ENCODE measurements at places on chromosomes 7 and 10. TPM values are rescaled to one million over a fixed set of nuclear protein-coding genes. Genes with fewer than 3 reads are reported as not detected.
A peak's percentile ranks its signal among the peaks of the same experiment; 100 is the strongest.

- DNase-seq, result no peak
These were observed 34.6 kb downstream of the VWDE start for GRCh38 chr7:12369072-12369471.

CYP2E1 gene
- total RNA-seq, result 2.9 TPM

GRCh38 chr7:92632791-92633190, 42.6 kb upstream of the FAM133B start:
- DNase-seq, result no peak

ACHE gene
- 4.0 TPM for total RNA-seq

WEE2 gene
- total RNA-seq, result not detected

ITPRID1 gene
- total RNA-seq, result not detected

GPR15LG gene
- total RNA-seq, result 29.2 TPM

CCL24 gene
- not detected for total RNA-seq

DNA sequence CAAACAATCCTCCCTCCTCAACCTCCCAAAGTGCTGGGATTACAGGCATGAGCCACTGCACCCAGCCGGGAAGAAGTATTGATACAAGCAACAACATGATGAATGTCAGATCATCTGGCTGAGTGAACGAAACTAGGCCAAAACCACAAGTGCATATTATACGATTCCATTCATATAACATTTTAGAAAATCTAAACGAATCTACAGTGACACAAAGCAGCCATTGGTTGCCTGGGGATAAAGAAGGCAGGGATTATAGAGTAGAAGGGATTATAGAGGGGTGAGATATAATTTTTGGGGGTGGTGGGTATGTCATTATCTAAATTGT, 11.5 kb upstream of the RHBDD2 start:
- no peak for DNase-seq

OIT3 gene
- total RNA-seq, result 0.23 TPM

DNA sequence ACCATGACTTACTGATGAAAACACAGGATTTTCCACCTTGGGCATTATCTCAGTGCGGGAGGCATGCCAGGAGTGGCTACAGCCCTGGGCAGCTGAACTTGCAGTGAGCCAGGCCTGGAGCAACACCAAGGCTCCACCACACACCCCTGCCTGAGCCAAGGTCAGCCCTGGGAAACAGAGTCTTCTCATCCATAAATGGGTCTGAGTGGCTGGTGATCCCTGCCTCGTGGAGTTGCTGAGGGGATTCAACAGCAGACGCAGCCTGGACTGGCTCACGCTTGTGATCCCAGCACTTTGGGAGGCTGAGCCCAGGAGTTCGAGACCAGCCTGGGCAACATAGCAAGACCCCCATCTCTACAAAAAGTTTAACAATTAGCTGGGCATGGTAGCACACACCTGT, 32.2 kb downstream of the SPOCK2 start:
- no peak for DNase-seq

DNA sequence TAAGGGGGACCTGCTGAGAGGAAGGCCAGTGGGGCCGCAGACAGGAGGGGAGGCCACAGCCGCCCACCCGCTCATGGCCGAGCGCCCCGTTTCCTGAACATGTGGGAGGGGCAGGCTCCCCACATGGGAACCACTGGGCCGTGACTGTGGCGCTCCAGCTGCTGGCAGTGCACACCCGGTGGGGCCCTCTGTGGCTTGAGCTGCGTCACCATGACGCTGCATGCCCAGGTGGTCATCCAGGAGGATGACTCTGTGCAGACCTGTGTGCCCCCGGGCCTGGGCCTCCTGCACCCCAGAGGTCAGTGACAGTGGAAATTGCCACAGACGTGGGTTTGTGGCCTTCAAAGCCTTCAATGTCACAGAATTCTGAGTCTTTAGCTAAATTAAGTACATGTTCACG, 85.1 kb downstream of the MGMT start:
- DNase-seq, result peak; percentile 29

DNA sequence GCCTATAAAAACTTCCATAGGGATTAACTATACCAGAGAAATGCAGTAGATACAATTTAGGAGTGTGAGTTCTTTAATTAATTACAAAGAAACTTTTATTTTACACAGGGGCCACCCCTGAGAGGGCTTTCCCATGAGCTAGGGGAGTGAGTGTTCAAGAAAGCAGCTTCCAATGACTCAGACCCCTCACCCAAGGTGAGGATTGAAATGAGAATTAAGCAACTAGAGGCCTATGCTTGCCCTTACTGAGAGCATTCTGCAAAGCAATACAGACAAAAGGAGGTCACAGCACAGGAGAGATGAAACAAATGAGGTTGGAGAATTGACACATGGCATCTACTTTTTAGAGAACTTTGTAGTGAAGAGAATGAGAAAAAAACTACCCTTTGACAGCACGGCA, 301.8 kb downstream of the WDR11 start:
- DNase-seq, result no peak

- no peak for DNase-seq
These were observed 310.8 kb downstream of the MAGI2 start for GRCh38 chr7:79142706-79143105.

DNA sequence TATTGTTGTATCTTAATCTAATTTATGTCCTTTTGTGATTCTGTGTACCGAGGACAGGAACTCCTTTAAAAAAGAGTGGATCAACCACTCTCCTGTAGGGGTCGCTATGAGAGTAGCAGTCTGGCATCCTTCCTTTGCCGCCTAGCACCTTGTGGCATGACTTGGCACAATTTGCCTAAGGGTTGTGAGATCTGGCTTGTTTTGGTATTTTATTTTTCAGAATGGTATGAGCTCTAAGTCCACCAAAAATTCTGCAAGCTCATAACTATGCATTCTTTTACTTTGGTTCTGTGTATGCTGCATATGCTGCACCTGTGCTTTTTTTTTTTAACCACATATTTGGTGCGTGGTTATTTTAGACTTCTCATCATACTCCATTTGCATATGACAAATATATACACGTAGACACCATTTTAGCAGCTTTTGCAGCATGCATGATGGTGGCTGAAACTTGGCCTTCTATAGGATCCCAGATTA, 112.8 kb downstream of the CDK14 start:
- no peak for DNase-seq

DNA sequence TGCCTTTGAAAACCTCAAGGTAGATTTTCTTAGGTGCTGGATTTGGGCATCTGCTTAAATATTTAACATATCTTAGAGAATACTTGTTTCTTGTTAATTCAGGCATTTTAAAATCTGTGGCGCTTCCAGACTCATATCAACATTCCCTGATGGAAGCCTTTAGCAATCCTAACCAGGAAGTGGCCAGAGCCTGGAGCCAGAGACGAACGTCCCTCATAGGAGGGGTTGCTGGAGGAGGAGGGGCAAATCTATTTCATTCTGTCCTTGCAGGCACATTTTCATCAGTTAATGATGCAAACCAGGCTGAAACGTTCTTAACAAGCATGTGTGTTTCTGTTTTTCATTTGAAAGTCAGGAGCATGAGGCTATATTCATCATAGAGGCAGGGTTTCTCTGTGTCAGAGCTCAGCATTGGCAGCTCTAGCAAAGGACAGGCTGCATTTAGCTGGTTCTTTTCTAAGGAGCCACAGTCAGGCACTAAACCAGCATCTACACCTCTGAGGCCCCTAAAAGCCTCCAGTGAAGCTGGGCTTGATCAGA, 17.8 kb upstream of the IFIT2 start:
- no peak for DNase-seq

MINDY4 gene
- 16.8 TPM for total RNA-seq

FRMD4A gene
- 37.9 TPM for total RNA-seq

- DNase-seq, result no peak
These were observed 54.8 kb downstream of the BAMBI start for GRCh38 chr10:28732091-28732490.

DNA sequence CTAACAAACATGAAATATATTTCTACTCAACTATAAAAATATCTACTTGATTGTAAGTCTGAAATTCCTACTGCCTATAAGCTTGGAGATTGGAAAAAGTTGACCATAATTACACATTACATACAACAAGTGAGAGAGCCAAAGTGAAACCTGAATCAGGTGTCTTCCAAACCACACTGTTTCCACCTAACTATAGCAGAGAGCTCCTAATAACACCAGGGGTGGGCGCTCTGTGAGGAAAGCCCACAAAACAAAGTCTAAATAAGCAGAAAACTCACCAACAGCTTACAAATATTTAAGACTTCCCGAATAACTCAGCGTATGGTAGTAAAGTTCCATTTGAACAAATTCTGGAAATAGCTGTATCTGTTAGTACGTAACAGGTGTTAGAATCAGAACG, 119.9 kb downstream of the GPR37 start:
- DNase-seq, result no peak

- no peak for DNase-seq
These were observed 17.5 kb upstream of the KIF20B start for GRCh38 chr10:89683883-89684282.

DNA sequence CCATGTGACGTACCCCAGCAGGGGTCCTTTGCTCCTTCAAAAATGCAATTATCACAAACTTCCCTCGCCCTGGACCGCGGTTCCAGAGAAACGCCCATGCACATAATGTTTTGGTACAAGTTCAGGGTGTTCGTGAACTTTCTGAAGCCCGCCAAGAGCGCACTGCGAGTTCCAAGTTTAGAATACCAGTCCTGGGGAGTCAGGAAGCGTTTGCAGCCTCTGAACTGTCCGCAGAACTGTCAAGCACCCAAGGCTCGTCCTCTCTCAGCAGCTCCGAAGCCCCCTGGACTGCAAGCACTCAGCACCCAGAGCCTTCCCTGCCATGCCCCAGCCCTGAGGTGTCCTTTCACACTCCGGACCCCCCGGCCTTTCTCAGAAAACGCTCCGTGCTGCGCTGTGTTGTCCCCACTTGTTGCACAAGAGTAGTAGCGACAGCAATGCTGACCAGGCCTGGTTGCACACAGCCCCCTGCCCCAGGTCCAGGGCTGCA, 30.3 kb downstream of the CALML3 start:
- no peak for DNase-seq

DNA sequence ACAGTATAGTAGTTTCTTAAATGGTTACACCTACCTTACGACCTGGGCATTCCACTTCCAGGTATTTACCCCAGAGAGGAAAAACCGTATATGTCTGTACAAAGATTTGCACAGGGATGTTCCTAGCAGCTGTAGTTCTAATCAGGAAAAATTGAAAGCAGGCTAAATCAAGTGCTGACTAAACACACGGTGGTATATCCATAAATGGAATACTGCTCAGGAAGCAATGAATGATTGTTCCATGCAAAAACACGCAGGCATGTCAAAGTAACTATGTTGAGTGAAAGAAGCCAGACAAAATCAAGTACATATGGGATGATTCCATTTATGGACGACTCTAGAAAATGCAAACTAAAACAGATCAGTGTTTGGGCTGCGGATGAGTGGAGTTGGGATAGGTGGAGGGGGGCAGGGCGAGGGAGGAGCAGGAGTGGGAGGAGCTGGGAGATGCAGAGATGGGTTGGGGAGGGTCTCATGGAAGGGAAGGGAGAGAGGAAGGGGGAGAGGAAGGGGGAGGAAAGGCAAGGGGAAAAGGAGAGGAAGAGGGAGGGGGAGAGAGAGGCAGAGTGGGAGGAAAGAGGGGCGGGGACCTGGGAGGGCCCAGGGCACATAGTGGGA, 484 bp upstream of the MSRB2 start:
- DNase-seq, result no peak

METTL27 gene
- total RNA-seq, result 14.4 TPM

GRCh38 chr10:75210282-75211006, at the start of gene VDAC2:
Gene VDAC2 (plus strand): TSS chr10:75210796. CDS start chr10:75211159, 363 bp downstream.
- DNase-seq, result peak; percentile 92

- peak; percentile 81 for DNase-seq
These were observed 32.2 kb upstream of the PCBD1 start for GRCh38 chr10:70920519-70920918.

GRCh38 chr10:73456187-73456890, 23.0 kb upstream of the MSS51 start:
- no peak for DNase-seq

GRCh38 chr10:51086710-51087109, 12.4 kb downstream of the PRKG1 start:
- DNase-seq, result no peak

SPAM1 gene
- not detected for total RNA-seq

NANOS1 gene
- 0.52 TPM for total RNA-seq

GRCh38 chr7:112282476-112283188, 76.1 kb downstream of the ZNF277 start:
- DNase-seq, result no peak

DNA sequence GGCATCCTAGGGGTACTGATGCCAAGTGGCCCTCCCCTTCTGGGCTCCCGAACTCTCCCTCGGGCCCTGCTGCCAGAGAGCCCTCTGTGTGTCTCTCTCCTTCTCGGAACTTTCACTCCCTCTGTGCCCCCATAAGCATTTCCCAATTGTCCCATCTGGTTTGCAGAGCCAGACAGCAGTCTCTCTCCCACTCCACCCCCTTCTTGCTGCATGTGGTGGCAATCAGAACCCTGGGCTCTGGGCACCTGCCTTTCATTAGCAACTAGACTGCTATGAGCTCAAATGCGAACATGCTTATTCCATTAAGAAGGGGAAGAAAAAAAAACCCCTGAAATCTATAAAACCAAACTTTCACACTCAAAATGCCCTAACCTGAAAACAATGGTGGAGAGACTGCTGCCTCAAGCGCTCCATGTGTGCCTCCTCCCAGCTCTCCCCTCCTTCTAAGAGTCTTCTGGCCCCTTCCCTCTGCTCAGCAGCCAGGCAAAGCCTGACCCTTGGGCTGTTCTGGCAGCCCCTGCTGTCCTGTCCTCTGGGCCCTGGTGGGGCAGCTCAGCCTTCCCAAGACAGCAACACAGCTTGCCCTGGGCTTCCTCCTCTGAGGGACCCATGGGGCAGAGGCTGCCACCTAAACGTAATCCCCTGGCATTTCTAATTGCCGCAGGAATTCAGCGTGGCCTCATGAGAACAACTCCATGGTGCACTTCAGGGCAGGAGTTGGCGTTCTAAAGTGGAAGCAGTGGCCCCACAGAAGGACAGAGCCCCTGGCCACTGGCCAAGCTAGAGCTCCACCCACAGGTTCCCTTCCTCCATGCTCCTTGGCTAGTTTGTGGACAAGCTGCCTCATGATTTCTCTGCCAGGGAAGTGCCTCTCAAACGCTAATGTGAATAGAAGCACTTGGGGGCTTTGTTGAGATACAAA, 415.4 kb downstream of the PLXNA4 start:
- no peak for DNase-seq

GRCh38 chr10:85618841-85619240, 747.8 kb downstream of the GRID1 start:
- DNase-seq, result no peak

DNA sequence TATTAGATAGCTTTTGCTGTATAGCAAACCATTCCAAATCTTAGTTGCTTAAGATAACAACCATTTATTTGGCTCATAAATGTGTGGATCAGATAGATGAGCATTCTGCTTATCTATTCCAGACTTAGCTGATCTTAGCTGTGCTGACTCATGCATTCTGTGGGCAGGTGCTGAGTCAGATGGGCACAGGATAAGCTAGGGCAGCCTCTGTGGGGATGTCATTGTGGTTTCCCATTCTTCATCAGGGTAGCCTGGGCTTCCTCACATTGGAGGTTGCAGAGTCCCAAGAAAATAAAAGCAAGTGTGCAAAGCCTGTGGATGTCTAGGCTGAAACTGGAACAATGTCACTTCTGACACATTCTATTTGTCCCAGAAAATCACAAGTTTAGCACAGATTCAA, 917.0 kb downstream of the TYW1 start:
- no peak for DNase-seq

TFEC gene
- 5.6 TPM for total RNA-seq

PDAP1 gene
- 95.1 TPM for total RNA-seq
